ENCODE measurements at places on chromosomes 5 and 9. TPM values are rescaled to one million over a fixed set of nuclear protein-coding genes. Genes with fewer than 3 reads are reported as not detected.

RGMB gene
- 21.6 TPM for total RNA-seq

ADAMTS12 gene
- total RNA-seq = 4.1 TPM

DNA sequence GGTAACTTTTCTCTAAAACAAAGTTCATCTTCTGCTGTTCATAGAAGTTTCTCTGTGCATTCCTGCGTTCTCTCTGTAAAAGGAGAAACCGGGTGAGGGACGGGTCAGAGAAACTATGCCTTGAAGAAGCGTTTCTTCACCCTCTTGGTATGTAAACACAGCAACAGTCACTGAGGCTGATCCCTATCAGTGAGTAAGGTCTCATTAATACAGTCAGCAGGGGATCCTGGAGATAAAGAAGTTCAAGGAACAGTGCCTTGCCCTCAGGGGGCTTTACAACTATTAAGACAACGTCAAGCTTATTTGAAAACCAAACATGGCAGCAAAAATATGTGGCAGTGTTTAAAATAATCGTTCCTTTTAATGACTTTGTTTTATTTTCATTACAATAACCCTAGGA lies 202.9 kb upstream of the IL12B start:
- no peak for DNase-seq

DNA sequence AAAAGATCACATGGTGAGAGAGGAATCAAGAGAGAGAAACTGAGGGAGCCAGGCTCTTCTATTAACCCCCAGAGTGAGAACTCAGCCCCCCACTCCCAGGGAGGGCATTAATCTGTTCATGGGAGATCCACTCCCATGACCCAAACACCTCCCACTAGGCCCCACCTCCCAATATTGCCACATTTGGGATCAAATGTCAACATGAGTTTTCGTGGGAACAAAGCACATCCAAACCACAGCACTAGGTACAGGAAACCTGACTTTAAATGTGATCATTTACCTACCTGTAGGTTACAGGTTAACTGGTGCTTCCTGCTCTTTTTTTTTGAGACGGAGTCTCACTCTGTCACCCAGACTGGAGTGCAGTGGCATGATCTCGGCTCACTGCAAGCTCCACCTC lies 16.9 kb downstream of the NNT start:
- no peak for DNase-seq

DNA sequence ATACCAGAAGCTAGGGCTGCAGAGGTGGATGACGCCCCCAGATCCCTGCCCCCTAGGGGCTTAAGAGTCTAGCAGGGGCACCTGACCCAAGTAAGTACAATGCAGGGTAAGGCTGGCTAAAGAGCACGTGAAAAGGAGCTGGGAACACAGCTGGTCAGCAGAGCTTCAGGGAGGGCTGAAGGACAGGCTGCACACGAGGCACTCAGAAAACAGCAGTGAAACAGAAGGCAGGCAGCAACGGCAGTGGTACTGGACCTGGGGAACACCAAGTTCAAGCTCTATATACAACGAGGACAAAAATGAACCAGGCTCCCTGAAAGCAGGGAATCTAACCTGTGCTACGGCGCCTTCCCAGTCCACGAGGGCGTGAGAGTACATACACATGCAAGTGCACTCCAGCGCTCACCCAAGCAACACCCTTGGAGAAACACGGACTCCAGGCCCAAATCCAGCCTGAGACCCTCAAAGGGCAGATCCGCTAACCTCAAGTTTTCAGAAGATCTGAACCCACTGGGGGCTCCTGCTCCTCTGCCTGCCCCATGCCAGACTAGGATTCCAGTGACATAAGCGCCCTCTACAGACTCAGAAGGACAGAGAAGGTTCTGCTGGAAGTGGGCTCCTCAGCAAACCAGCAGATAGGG lies 57.4 kb downstream of the PSMB7 start:
- DNase-seq = no peak

DNA sequence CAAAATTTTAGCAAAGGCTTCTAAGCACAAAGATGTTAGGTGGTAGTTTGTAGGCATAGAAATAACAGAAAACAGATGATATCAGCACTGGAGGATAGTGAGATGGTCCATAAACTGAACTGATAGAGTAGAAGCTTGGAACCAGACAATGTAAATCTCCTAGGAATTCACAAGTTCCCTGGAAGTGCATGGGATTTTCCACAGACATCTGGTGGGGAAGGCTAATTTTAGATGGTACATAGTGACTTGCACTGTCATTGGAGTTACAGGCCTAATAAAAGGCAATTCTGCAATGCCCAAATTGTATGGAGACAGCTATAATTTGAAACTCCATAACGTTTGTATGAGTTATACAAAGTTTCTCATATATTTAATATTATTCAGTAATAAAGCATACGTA lies 653.0 kb upstream of the MEF2C start:
- no peak for DNase-seq

DNA sequence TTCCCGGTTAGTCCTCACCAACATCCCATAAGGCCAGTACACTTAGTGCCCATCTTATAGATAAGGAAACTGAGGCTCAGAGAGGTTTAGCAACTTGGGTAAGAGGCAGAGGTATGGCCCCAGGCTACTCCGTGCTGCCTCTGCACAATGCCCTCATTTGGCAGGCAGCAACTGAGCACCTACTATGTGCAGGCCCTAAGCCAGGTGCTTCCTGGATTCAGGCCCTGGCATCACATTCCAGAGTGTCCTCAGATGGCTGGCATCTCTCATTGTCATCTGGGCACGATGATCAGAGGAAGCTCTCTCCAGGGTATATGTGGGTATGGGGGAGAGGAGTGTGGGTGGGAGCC lies 53.8 kb upstream of the PSD2 start:
- no peak for DNase-seq

GRCh38 chr5:107388141-107388861 lies 282.4 kb downstream of the EFNA5 start:
- no peak for DNase-seq

DNA sequence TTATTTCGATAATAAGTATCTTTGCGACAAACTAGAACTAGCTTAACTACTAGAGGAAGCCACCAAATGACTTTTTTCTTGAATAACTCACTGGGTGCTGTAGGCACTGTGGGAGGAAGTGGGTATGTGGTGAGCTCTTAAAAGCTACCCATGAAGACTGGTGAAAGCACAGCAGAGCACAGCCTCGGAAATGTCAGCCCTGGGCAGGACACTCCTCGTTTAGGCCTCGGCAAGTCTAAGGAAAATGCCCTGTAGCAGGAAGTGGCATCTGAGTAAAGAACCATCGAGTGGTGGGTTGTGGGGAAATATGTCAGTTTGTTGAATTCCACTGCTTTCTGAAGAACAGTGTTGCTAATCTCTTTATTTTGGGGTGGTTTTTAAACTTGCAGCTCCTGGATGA lies 44.0 kb upstream of the NCS1 start:
- no peak for DNase-seq
